ENCODE measurements at places on chromosomes 16 and 17. TPM values are rescaled to one million over a fixed set of nuclear protein-coding genes. Genes with fewer than 3 reads are reported as not detected.

Gene C17orf78
- not detected for total RNA-seq

Gene PITPNC1
- total RNA-seq = 9.2 TPM

- H3K4me3 ChIP-seq = peak overlapping the region; percentile 73
- H3K27ac ChIP-seq = no peak overlapping the region
- H3K27me3 ChIP-seq = no peaks in the 10 kb centered on the region
- DNase-seq = no peak
Measured at GRCh38 chr17:4900231-4901107, 1.1 kb downstream of the C17orf107 start.

GRCh38 chr16:85917959-85918358 is 19.0 kb downstream of the IRF8 start:
- peaks cover 25% of the 10 kb centered on the region for H3K27me3 ChIP-seq
- H3K4me1 ChIP-seq = no peaks in the 10 kb centered on the region

DNA sequence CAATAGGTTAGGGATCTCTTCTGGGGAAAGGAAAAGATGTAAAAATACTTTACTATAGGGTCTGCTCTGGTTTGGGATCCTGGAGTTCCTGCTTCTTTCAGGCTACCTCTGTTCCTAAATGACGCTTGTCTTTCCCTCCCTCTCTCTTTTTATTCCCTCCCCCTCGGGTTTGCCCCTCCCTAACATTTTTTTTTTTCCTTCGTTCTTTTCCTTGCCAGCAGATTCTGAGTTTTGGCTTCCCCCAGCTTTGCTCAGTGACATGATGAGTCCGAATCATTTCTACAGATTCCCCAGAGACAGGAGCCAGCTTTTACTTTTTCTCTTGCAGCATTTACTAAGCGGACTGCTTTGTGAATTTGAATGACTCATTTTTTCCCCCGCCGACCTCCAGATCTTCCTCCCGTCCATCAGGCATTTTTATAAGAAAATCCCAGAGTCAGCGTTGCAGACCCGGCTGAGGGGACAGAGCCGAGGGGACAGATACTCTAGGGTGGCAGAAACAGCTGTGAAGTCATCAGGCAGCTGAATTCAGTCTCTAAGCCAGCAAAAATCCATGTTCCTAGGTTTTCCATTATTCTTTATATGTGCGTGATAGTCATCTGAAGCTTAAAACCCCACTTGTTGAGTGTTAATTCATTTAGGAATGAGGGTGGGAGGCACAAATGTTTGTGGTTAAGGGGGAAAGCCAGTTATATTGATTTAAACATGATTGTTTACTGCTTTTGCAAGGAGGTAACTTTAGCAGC is at the start of gene TMEM100:
TSS of gene TMEM100 (minus strand) at position 123 of the 746 bp plus-strand sequence. CDS start 1,794 bp downstream, outside the sequence.
- H3K27ac ChIP-seq = peak within 1 kb of the TSS; percentile 48
- H3K36me3 ChIP-seq = no peaks in the 10 kb centered on the region
- H3K27me3 ChIP-seq = no peaks in the 10 kb centered on the region
- H3K4me1 ChIP-seq = peaks cover 34% of the 10 kb centered on the region
- peak within 1 kb of the TSS; percentile 61 for H3K4me3 ChIP-seq

Gene EVPL
- not detected for total RNA-seq

DNA sequence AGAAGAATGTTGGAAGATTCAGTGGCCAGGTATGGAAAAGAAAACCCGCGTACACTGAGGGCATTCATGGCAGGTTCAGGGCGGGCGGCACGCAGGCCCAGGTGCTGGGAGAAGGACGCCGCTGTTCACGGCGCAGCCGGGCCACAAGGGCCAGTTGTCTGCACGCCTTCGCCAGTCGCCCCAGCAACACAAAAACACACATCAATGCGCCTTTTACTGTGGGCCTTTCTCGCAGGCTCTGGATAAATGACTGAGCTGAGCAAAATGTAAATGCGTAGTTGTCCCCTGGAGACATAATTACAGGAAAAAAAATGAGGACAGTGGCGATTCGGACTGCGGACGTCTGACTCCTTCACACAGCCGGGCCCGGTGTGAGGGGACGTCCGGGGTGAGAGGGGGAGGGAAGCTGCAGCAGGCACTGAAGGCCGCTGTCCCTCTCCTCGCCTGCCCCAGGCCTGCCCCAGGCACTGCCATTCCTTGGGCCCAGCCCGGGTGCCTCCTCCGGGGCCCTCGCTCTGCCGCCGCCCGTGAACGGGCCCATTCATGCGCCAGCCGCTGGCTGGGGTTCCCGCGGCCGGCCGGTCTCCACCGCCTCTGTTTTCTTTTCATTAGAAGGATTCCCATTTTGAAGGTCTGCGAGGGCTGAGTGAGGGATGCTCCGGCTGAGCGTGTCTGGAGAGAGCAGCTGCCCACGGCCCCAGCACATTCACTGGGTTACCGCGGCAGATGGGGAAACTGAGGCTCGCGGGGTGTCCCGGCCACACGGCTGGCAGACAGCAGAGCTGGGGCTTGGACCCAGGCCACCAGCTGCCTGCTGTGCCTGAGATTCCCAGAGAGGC is 6.5 kb upstream of the ZNF469 start:
- no peaks in the 10 kb centered on the region for H3K27me3 ChIP-seq
- H3K36me3 ChIP-seq = no peaks in the 10 kb centered on the region
- H3K4me1 ChIP-seq = 0 out of 2 replicates have a peak, but pooled peaks cover 5% of the 10 kb centered on the region
- no peak overlapping the region for H3K27ac ChIP-seq
- H3K4me3 ChIP-seq = no peak overlapping the region
- DNase-seq = no peak

Gene EZH1
- total RNA-seq = 22.5 TPM

GRCh38 chr16:69405757-69406156 is 18.7 kb upstream of the CYB5B start:
- peaks cover 21% of the 10 kb centered on the region for H3K4me1 ChIP-seq
- DNase-seq = no peak
- H3K36me3 ChIP-seq = no peaks in the 10 kb centered on the region
- H3K4me3 ChIP-seq = no peak overlapping the region

- H3K36me3 ChIP-seq = no peaks in the 10 kb centered on the region
- DNase-seq = no peak
- no peaks in the 10 kb centered on the region for H3K4me1 ChIP-seq
Measured at GRCh38 chr16:78942625-78943245, 657.8 kb downstream of the MAF start.

GRCh38 chr16:47132308-47132707 is 11.4 kb downstream of the NETO2 start:
- H3K4me3 ChIP-seq = no peak overlapping the region
- H3K27ac ChIP-seq = no peak overlapping the region
- H3K27me3 ChIP-seq = no peaks in the 10 kb centered on the region
- H3K4me1 ChIP-seq = peaks cover 7% of the 10 kb centered on the region

GRCh38 chr17:43830510-43831140 is 2.3 kb downstream of the MPP3 start:
- peaks cover 14% of the 10 kb centered on the region for H3K4me1 ChIP-seq
- H3K27me3 ChIP-seq = no peaks in the 10 kb centered on the region
- H3K27ac ChIP-seq = no peak overlapping the region
- no peak for DNase-seq
- peaks cover 5% of the 10 kb centered on the region for H3K36me3 ChIP-seq
- H3K4me3 ChIP-seq = no peak overlapping the region
